ENCODE measurements at places on chromosomes 12 and 14.

DNA sequence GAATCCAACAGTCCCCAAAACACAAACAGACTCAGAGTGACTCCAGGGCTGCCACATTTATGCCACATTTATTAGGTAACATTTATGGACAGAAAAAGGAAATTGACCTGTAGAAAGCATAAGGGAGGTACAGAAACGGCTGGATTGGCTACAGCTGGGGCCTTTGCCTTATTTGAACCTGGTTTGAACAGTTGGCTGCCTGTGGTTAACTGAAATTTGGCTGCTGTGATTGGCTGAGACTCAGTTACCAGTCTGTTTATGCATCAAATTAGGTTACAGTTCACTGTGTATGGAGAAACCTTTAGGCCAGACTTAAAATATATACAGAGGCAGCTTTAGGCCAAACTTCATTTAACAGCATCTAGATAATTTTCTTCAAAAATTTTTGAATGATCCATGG is 27.8 kb upstream of the PCNX1 start:
- H3K4me1 ChIP-seq = peaks cover 13% of the 10 kb centered on the region
- H3K27ac ChIP-seq = no peak overlapping the region
- DNase-seq = no peak
- no peaks in the 10 kb centered on the region for H3K36me3 ChIP-seq

DNA sequence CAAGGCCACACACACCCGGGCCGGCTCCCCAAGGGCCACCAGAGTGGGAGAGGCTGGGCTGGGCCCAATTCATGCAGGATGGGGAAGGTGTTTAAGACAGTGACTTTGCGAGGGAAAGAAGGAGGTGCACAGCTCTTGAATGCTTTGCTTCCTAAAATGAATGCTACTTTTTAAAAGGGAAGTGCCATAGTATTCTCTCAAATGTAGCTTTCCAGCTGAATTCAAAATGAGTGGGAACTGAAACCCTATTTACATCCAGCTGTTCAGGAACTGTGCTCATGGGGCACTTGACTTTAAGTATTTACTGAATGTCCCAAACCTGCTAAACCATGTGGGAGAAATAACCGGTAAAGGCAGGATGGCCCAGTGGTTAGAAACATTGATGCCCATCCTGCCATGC is 7.6 kb downstream of the ITPK1 start:
- H3K27me3 ChIP-seq = no peaks in the 10 kb centered on the region
- no peak overlapping the region for H3K4me3 ChIP-seq
- H3K27ac ChIP-seq = no peak overlapping the region
- peaks cover 30% of the 10 kb centered on the region for H3K4me1 ChIP-seq
- H3K36me3 ChIP-seq = no peaks in the 10 kb centered on the region

GRCh38 chr14:68563251-68564131 is 229.4 kb downstream of the ZFP36L1 start:
- peaks cover 10% of the 10 kb centered on the region for H3K4me1 ChIP-seq
- 0 out of 2 replicates have a peak overlapping the region, but pooled peaks have one; percentile 19 for H3K27ac ChIP-seq
- H3K4me3 ChIP-seq = no peak overlapping the region

- no peak overlapping the region for H3K4me3 ChIP-seq
- H3K27ac ChIP-seq = no peak overlapping the region
- no peak for DNase-seq
- H3K27me3 ChIP-seq = no peaks in the 10 kb centered on the region
- no peaks in the 10 kb centered on the region for H3K36me3 ChIP-seq
Observed at GRCh38 chr14:94364964-94365363, 23.4 kb downstream of the SERPINA1 start.

- no peaks in the 10 kb centered on the region for H3K4me1 ChIP-seq
- no peaks in the 10 kb centered on the region for H3K36me3 ChIP-seq
- H3K27ac ChIP-seq = no peak overlapping the region
- no peaks in the 10 kb centered on the region for H3K27me3 ChIP-seq
- H3K4me3 ChIP-seq = no peak overlapping the region
Observed at GRCh38 chr14:38693423-38693822, 409.6 kb downstream of the SEC23A start.

- no peaks in the 10 kb centered on the region for H3K27me3 ChIP-seq
- H3K4me3 ChIP-seq = no peak overlapping the region
- H3K36me3 ChIP-seq = no peaks in the 10 kb centered on the region
- no peaks in the 10 kb centered on the region for H3K4me1 ChIP-seq
Observed at GRCh38 chr14:79658769-79659168, 552.5 kb downstream of the DIO2 start.

DNA sequence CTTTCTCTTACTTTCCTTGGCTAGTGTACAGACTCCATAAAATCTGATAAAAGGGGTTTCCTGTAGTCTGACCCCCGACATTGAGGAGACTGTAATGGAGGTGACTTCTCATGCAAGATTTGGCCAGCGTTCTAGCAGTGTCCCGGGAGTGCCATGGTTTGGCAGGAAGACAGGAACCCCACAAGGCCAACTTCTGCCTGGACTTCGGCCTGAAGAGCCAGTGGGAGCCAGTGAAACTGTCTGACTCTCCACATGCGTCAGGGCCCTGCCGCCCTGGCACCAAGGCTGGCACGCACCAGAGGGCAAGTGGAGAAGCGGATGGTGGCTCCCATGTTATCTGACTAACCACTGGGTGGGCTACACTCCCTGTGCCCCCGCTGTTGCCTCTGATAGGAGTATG is 70.5 kb downstream of the TMEM260 start:
- H3K27me3 ChIP-seq = no peaks in the 10 kb centered on the region
- H3K36me3 ChIP-seq = no peaks in the 10 kb centered on the region
- no peak overlapping the region for H3K27ac ChIP-seq
- no peak for DNase-seq
- peaks cover 14% of the 10 kb centered on the region for H3K4me1 ChIP-seq

DNA sequence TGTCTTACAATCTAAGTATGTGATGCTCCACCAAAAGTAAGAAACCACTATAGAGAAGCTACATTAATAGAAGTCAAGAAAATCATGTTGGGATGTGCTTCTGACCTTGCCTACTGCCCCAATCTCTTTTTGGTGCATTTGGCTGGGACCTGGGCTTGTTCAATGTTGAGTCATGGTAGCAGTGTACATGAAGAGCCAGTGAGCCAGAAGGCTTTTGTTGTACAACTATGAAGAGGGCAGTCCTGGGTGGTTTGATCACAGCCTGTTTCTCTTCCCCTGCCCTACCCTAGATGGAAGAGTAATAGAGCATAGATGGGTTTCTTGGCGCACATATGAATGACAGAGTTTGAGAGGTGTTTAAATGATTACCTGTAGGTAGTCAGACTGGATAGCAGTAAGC is 56.4 kb downstream of the UBR7 start:
- no peaks in the 10 kb centered on the region for H3K27me3 ChIP-seq
- no peaks in the 10 kb centered on the region for H3K4me1 ChIP-seq
- H3K4me3 ChIP-seq = no peak overlapping the region
- no peak overlapping the region for H3K27ac ChIP-seq
- no peak for DNase-seq

- H3K4me3 ChIP-seq = no peak overlapping the region
- DNase-seq = peak; percentile 89
- no peak overlapping the region for H3K27ac ChIP-seq
- H3K4me1 ChIP-seq = no peaks in the 10 kb centered on the region
Observed at GRCh38 chr14:92613008-92613658, 99.6 kb downstream of the RIN3 start.

GRCh38 chr12:92493816-92494215 is 209.0 kb upstream of the PLEKHG7 start:
- no peak for DNase-seq
- H3K27ac ChIP-seq = no peak overlapping the region
- no peaks in the 10 kb centered on the region for H3K36me3 ChIP-seq
- no peak overlapping the region for H3K4me3 ChIP-seq
- no peaks in the 10 kb centered on the region for H3K27me3 ChIP-seq
- no peaks in the 10 kb centered on the region for H3K4me1 ChIP-seq

DNA sequence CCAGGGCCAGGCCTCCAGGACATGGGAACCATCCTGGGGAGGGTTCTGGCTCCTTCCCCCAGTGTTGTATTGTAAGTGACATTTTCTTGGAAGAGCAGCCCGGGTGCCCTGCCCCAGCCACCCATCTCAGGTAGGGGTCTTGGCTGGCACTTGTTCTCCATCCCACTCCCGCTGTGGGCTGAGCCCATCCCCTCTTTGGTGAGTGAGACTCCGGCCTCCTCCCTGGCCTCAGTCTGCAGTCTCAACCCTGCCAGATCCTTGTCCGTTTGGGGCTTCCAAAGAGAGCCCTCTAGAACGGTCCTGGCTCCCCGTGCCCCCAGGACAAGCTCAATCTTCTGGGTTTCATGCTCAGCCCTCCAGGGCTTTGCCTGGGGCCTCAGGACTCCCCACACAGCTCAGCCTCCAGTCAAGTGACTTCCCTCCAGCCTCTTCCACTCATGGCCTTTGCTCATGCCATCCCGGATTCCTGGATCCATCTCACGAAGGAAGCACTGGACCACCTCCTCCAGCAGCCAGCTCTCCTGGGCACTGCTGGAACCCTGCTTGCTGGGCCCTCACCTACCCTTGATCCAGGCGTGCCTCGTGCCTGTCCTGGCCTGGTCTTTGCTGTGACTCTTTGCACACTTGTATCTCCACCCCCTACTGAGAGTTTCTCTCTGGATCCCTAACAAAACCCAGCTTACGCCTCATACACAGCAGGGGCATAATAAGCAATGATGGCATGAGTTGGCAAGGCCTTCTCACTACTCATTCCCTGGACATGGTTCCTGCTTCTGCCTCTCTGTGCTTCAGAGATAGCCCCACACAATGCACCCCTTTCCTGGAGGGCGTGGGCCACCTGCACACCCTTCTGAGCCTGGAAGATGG is 297.4 kb upstream of the RTL1 start:
- H3K27me3 ChIP-seq = no peaks in the 10 kb centered on the region
- no peak for DNase-seq
- no peaks in the 10 kb centered on the region for H3K4me1 ChIP-seq
- H3K27ac ChIP-seq = no peak overlapping the region

GRCh38 chr12:80101126-80101525 is 1.8 kb downstream of the OTOGL start:
- H3K4me1 ChIP-seq = no peaks in the 10 kb centered on the region
- no peak overlapping the region for H3K27ac ChIP-seq
- no peak overlapping the region for H3K4me3 ChIP-seq

GRCh38 chr12:754851-755562 is 2.6 kb downstream of the WNK1 start:
- H3K27ac ChIP-seq = no peak overlapping the region
- peak overlapping the region; percentile 78 for H3K4me3 ChIP-seq
- no peaks in the 10 kb centered on the region for H3K36me3 ChIP-seq
- H3K4me1 ChIP-seq = peaks cover 23% of the 10 kb centered on the region
- DNase-seq = peak; percentile 51

GRCh38 chr12:49086116-49086515 is 8.5 kb downstream of the DHH start:
- H3K4me3 ChIP-seq = no peak overlapping the region
- no peak for DNase-seq
- peaks cover 60% of the 10 kb centered on the region for H3K27me3 ChIP-seq
- peaks cover 16% of the 10 kb centered on the region for H3K4me1 ChIP-seq
- no peaks in the 10 kb centered on the region for H3K36me3 ChIP-seq

GRCh38 chr12:93714382-93714781 is 37.2 kb downstream of the CRADD start:
- no peaks in the 10 kb centered on the region for H3K27me3 ChIP-seq
- DNase-seq = peak; percentile 29
- no peak overlapping the region for H3K27ac ChIP-seq
- no peak overlapping the region for H3K4me3 ChIP-seq
- peaks cover 6% of the 10 kb centered on the region for H3K36me3 ChIP-seq
- no peaks in the 10 kb centered on the region for H3K4me1 ChIP-seq

DNA sequence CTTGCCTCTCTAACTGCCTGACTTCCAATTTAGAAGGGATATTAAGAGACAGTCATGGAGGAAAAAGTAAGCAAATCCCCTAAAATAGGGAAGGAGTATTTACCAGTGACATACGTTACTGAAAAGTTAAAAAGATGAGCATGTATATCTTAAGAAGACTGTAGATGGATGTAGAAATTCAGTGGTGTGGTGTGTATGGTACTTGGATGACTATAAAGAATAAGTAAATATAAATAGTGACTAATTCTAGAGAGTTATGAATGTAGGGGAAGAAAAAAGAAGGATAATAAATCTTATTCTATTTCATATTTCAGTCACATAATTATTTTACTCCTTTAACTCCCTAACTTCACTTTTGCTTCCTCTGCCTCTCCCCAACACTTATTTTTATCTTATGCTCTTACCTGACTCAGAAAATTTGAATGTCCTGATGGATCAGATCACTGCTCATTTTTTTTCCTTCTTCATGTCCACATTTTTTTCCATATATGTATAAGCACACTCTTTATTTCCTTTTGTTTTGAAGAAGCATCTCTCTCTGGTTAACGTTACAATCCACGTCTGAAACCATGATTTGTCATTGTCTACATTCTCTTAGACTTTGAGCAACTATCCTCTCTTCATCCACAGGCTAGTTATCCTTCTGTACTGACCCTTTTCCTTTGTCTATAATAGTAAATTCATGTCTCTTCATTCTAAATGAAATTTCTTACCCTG is 422.7 kb upstream of the SYT1 start:
- no peaks in the 10 kb centered on the region for H3K27me3 ChIP-seq
- no peaks in the 10 kb centered on the region for H3K4me1 ChIP-seq
- H3K4me3 ChIP-seq = no peak overlapping the region
- DNase-seq = no peak
- H3K27ac ChIP-seq = no peak overlapping the region

- H3K4me1 ChIP-seq = no peaks in the 10 kb centered on the region
- H3K36me3 ChIP-seq = no peaks in the 10 kb centered on the region
- no peaks in the 10 kb centered on the region for H3K27me3 ChIP-seq
Observed at GRCh38 chr12:19792028-19792427, 352.7 kb downstream of the AEBP2 start.

- no peaks in the 10 kb centered on the region for H3K36me3 ChIP-seq
- peak; percentile 58 for DNase-seq
- H3K4me1 ChIP-seq = peaks cover 50% of the 10 kb centered on the region
- no peaks in the 10 kb centered on the region for H3K27me3 ChIP-seq
Observed at GRCh38 chr14:69633238-69633637, 21.8 kb downstream of the SUSD6 start.

Measured in GM23338 (cell line).